Choroid plexus epithelial cell (primary cell): ENCODE measurements at places on chromosomes 5 and 9.

GRCh38 chr9:110133608-110134210 lies 74.2 kb downstream of the C9orf152 start:
- peak; percentile 74 for DNase-seq

DNA sequence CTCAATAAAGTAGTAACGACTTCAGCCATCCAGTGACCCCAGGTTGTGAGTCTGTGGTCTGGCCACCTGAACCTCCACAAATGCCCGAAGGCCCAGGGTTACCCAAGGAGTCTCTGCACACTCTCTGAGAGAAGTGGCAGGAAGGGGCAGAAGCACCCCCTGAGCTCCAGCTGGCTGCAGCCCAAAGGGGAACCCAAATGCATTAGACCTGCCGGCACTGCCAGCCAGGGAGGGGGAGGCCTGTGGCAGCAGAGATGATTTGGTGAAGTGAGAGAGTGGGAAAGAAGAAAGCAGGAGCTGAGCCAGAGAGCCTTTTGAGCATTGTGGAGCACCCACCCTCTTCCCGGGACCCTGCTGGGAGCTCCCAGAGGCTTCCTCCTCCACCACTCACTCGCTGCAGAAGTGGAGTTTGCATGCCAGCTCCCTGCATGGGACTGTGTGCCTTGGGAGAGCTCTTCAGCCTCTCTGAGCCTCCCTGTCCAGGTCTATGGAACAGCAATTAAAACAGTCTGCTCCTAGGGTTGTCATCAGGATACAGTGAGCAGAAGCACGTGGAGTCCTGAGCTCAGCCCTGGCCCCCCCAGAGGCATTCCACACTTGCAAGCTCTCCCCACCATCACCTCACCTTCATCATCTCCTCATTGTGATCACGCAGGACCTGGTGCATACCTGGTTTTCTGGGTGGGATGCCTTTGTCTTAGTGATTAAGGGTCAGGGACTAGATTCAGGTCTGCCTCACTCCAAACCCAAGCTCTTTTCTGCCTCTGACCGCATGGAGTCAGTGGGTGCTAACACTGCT lies 13.8 kb upstream of the ANGPTL2 start:
- no peak for DNase-seq

DNA sequence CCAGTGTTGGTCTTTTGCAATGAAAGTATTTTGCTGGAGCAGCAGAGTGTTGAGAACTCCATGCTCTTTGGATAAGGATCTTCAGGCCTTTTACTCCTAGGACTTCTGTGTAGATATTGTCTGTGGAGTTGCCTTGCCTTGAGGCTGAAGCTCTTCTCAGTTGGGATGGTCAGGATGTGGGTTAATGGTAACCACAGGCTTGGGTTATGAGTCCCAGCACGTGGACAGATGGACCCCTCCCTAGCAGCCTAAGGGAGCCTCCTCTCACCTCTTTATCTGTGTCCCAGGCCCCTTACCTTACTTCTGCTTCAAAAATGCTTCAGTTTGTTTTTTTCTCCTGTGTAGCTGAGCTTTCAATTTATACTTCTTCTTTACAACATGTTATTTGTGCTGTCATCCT lies 109.9 kb downstream of the MEGF10 start:
- DNase-seq, result no peak

DNA sequence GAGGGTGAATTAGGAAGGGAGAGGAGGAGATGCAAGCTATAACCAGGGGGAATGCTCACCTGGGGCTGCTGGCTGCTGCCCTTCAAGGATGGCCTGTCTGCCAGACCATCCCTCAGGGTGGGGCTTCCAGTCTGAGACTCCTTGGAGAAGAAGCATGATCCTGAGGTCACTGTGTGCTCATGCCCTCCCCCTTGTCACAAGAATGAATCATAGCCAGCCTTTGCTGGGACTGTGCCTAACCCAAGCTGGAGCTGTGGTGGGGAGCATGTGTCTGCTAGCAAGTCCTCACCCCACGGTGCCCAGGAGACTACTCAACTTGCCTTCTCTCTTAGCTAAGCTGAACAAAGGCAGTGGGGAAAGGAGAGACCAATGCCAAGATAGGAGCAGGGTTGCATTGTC lies 463.6 kb downstream of the SPOCK1 start:
- DNase-seq, result no peak

- DNase-seq, result no peak
Observed at GRCh38 chr9:114302727-114303126, 20.2 kb upstream of the ORM1 start.
